ENCODE measurements at places on chromosomes 6 and 20.

GRCh38 chr6:142482249-142482648 is 180.4 kb downstream of the ADGRG6 start:
- DNase-seq = no peak

- DNase-seq = no peak
These were observed 177.6 kb upstream of the PHACTR1 start for GRCh38 chr6:12538881-12539357.

DNA sequence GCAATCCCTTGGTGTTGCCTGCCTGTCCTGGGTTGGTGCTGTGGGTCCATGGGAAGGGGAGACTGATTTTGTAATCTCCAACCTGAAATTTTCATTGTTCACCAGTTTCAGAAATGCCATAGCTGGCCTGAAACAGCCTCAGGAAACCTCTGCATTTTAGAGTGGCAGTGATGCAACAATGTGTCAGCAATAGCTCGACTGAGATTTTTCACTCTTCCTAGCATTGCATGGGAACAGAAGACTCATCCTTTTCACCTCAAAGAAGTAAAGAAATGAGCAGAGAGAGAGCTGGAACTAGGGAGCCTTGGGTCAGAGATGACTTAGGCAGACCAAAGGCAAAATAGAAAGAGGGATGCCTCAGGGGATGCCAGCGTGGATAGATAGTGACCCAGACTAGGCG is 23.7 kb upstream of the TMEM14A start:
- no peak for DNase-seq

GRCh38 chr6:11246722-11247121 is 14.3 kb upstream of the NEDD9 start:
- DNase-seq = no peak

DNA sequence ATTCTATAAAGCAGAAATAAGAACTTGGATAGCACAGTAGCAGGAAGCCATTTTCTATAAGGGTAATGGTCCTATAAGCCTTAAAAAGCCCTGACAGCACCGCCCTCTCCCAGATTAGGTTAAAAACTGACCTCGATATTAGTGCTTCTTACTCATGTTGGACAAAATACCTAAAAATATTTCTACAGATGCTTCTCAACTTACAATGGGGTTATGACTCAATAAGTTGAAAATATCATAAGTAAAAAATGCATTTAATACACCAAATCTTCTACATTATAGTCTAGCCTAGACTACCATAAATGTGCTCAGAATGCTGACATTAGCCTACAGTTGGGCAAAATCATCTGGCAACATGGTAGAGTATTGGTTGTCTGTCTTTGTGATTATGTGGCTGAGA is 70.3 kb downstream of the SESN1 start:
- DNase-seq = no peak

- DNase-seq = no peak
These were observed 16.0 kb downstream of the DSE start for GRCh38 chr6:116386581-116387299.

- no peak for DNase-seq
These were observed 25.9 kb downstream of the PYGB start for GRCh38 chr20:25273541-25274358.

DNA sequence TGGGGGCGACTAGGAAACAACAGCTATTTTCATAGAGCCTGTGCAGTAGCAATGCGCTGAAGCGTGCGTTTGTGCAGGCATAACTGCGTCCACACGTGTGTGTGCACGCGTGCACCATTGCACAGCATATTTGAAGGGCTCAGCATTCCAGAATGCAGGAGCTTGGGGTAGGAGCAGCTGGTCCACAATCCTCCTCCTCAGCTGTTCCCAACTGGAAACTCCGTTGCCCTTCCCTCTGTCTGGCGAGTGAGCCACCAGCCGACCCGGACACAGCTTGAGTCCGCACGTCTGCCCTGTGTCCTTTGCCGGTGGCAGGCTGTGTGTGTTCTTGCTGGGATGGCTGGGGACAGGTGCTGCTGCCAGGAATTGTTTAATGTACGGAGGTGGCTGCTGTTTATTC is 110.2 kb downstream of the SASH1 start:
- no peak for DNase-seq

GRCh38 chr6:169918239-169918953 is 167.0 kb downstream of the ERMARD start:
- DNase-seq = no peak

- DNase-seq = no peak
These were observed 106.5 kb downstream of the SMLR1 start for GRCh38 chr6:130933712-130934200.

DNA sequence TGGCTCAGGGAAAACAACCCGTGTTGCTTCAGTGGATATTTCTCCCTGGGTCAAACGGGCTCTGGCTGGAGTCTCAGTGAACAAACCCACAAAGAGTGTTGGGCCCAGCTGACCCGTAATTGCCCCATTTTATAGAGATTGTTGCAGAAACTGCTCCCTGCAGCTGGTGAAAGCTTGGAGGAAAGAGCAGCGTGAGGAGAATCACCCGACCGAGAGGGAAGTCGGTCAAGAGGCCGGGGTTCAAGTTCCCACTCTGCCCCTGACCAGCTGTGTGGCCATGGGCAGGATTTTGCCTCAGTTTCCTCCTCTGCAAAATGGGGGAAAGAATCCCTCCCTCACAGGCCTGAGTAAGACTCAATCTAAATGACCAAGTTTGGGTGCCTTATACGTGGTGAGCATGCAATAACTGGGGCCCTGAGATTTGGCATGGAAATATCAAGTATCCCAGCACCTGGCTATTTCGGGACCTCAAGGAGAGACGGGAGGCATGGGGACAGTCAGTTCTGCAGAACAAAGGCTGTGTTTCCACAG is 1.7 kb upstream of the TGM2 start:
- no peak for DNase-seq

DNA sequence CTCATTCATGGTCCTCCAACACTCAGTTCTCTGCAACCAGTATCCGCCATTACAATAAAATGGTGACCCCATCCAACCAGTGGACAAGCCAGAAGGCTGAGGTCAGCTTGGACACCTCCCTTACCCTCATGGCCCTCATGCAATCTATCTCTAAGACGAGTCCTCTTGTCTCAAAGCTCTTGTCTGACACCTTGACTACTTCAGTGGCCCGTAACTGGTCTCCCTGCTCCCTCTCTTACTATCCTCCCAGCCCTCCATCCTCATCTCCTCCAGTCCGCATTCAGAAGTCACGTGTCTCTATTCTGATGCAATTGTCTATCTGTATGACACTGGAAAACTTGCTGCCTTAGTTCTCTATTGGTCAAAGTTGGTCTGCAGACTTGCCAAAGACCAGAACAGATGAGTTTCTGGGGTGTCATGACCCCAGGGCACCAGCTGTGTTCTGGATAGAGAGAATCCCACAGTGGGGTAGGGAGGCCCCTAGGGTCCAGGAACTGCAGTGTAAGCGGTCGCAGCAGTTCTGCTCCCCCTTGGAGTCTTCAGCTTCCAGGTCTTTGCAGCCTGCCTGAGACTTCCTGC is 59.6 kb upstream of the RNF24 start:
- DNase-seq = no peak

DNA sequence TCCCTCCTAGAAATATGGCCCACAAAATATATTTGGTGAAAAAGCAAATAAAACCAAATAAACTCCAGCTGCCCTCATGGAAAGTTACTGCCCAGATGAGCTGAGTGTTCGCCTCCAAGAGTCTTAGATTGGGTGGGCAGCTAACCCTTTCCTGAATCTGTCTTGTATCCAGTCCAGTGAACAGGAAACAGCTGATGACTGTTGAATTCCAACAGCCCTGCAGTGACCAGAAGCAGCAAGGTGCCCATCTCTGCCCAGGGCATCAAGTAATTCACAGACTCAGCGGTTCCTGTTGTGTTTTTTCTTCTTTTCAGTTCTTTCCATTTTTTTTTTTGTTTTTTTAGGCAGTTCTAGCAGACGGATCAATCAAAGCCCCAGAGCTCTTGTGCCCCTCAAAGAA is 199.2 kb downstream of the UBE3D start:
- no peak for DNase-seq

GRCh38 chr20:43538878-43539700 is 19.7 kb upstream of the SGK2 start:
- no peak for DNase-seq

DNA sequence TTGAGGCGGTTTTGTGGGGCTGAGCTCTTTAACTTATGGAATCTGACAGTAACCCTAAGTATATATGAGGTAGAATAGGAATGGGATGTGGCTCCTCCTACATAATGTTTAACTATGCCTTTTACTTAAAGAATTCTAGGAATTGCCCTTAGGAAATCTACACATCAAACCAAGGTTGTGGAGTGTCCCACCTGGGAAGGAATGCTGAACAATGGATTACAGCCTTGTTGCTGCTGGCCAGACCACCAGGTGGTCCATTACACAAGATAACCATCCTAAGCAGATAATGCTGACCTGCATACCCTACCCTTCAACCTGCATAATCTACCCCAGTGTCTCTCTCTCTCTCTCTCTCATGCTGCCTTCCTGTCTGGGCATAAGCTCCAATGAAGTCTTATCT is 35.0 kb upstream of the SLC22A16 start:
- no peak for DNase-seq

GRCh38 chr20:23050847-23051627 is 1.6 kb upstream of the THBD start:
- peak; percentile 76 for DNase-seq

- peak; percentile 31 for DNase-seq
These were observed 57.3 kb downstream of the SULF2 start for GRCh38 chr20:47727909-47728361.

DNA sequence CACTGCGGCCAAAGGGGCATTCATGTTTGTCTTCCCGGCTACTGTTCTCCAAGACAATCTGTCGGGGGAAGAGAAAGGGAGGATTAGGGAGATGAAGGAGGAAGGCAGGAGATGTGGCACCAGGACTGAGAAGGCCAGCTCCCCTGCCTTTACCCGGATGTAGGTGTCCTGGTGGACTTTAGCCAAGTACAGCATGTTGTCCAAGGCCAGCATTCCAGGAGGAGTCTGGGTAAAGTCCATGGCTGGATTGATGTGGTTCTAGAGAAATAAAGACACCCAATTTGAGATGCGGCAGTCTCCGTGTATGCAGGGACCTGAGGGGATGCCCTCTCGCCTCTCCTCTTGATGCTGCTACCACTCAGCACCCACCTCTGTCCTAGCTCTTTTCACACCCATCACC is 32.0 kb downstream of the ELMO2 start:
- no peak for DNase-seq

DNA sequence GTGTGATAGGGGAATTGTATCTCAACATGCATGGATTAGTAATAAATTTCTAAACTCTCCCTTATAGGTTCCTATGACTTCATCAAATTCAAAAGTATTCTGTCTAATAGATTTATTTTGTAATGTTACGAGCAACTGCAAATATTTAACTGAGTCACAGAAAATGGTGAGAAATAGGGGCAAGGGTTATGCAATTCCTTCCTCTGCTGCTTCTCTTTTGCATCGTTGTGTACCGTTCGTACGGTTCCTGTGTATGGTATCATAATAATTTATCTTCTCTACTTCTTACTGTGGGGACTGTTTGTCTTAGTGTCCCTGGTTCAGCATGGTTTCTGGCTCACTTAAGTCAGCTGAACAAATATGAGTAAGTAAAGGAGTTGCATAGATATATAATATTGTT is 44.8 kb downstream of the SMOC2 start:
- DNase-seq = no peak

DNA sequence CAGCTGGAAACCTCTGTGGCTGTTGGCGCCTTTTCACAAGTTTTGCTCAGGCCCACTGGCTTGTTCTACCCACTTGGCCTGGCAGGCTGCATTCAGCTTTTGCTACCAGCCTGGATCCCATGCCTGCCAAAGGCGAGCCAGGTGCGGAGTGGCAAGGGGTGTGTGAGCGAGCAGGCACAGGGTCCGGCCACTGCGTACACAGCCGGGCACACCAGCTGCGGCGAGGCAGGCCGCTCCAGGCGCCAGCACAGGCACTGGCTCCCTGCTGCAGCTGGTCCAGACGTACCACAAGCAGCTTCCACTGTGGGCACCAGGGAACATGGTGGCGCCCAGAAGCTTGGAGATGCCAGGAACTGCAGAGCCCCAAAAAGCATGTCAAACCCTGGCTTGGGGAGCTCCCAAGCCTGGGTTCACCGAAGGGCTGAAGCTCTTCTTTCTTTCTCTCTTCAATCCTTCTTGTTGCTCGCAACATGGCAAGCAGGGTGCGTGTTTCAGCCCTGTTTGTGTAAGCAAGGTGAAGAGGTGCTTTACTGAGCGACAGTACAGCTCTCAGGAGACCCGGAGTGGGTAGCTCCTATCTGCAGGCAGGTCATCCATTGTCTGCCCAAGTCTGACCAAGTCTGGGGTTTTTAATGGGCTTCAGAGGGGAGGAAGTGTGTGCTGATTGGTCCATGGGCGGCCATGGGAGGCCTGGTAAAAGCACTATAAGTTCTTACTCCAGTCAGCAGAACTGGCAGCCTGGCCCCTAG is 32.6 kb upstream of the GRM4 start:
- DNase-seq = no peak

- DNase-seq = no peak
These were observed 33.3 kb downstream of the SUN5 start for GRCh38 chr20:32970973-32971300.

DNA sequence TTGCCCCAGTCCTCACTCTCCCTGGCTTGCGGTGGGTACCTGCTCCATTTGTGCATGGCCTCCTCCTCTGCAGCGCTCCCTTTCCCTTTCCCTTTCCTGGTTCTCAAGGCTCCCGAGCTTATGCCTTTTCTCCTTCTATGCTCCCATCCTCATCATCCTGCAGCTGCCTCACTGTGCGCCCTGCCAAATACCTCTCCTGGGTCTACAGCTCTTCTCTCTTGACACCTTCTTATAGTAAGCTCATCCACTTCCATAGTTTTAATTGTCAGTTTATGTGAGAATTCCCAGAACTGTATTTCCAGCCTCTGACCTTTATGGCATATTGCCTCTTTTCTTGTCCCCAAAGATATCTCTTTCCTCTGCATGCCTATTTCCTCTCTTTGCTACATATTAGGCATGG is 5.9 kb downstream of the ADGRF5 start:
- no peak for DNase-seq

DNA sequence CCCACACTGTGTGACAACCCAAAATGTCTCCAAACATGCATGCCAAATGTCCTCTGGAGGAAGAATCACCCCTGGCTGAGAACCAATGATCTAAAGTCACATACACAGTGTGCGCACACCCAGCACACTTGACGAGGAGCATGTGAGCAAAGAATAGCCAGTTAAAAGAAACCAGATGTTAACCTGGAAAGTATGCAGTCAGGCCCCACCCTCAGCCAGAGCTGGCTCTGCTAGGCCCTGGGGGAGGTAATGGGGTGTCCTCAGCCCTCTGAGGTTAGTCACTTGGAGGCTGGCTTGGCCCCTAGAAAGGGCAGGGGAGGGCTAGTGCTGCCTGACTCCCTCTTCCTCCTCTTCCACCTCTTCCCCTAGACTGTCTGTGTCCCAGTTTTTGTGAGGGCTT is 15.2 kb upstream of the GUCA1A start:
- DNase-seq = no peak

DNA sequence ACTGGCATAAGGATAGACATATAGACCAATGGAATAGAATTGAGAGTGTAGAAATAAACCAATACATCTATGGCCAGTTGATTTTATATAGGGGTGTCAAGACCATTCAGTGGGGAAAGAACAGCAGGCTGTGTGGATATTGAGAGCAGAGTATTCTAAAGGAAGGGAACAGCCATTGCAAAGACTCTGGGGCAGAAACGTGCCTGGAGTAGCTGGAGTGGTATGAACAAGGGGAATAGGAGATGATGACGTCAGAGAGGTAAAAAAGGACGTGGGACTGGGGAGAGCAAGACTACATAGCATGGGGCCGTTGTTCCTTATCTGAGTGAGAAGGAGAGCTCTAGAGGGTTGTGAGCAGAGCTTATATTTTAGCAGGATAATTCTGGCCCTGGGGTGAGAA is 85.2 kb downstream of the TOX2 start:
- no peak for DNase-seq

GRCh38 chr20:57473246-57474048 is 51.5 kb downstream of the CTCFL start:
- no peak for DNase-seq

Measured in right kidney (tissue), 9 donors.